ENCODE measurements at places on chromosomes 7 and 10. TPM values are rescaled to one million over a fixed set of nuclear protein-coding genes. Genes with fewer than 3 reads are reported as not detected.

HGF gene
- total RNA-seq, result 12.0 TPM

KCP gene
- 0.88 TPM for total RNA-seq

FAM25G gene
- total RNA-seq, result not detected

RET gene
- 1.1 TPM for total RNA-seq

GPR37 gene
- total RNA-seq, result 0.31 TPM

PIK3CG gene
- 15.6 TPM for total RNA-seq

KCNH2 gene
- total RNA-seq, result 0.56 TPM

TLX1 gene
- not detected for total RNA-seq

PNLIPRP1 gene
- total RNA-seq, result not detected

ITPRID1 gene
- not detected for total RNA-seq

- DNase-seq, result no peak
Observed at GRCh38 chr10:119786117-119786769, 60.4 kb downstream of the INPP5F start.

DNA sequence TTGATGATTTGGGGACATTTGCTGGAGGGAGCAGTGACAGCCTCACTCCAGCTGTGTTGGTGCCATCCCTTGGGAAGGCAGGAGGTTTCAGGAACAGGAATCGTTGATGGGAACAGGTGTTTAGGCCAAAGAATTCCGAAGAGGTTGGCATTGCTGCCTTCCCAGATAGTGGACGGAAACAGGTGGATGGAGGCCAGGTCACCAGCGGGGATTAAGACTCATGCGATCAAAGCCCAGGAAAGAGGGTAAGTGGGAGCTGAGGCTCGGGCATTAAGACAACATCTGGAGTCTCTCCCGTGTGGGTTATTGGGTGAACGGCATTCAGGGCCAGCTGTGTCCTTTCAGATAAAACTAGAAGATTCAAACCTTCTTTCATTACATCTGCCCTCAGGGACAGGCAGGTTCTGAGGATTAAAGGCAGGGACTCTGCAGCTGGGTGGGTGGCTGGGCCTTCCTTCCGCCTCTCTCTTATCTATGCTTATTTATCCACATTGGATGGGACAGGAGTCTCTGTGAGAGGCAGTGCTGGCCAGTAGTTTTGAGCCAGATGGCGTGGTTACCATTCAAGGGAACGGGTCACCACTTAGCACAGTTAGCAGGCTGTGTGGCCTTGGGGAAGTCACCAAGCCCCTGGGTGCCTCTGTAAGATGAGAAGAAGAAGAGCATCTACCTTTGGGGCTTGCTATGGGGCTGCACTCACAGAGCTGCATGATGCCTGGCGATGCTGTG is 67.6 kb downstream of the INSIG1 start:
- DNase-seq, result no peak

DNA sequence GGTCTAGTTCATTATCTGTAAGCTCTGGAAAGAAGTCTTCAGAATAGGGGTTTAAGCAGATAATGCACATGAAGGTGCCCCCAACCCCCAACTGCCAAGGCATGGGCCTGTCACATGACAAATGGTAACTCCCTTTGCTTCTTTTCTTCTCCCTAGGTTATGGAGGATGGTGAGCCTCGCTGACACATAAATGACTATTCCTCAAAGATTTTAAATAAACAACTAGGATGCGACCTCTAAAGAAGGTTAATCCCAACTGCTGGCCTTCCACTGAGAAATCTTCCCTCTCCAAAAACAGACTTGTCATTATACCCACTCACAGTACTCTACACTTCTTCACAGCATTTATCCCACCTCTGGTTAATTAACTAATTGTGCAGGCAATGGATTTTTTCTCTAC is 75.7 kb upstream of the FAM133B start:
- DNase-seq, result no peak

DNA sequence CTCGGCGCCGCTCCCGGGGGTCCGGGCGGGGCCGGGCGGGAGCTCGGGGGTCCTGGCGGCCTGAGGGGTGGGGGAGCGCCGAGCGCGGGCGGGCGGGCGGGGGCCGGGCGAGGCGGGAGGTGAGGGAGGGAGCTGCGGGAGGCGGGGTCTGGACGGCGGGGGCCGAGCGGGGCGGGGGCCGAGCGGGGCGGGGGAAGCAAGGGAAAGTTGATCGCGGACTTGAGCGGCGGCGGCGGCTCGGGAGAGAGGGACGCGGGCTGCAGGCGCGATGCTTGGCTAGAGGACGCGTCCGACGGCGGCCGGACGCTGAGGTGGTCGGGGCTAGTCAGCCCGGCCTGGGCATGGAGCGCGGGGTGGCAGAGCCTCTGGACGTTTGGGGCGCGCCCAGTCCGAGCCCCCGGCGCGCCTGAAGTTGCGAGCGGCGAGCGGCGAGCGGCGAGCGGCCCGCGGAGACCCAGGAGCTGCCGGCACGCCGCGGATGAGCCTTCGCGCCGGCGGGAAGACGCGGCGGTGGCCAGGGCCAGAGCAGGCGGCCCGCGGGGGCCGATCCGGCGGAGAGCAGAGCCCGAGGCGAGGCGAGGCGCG is at the start of gene CDH23:
CDH23 (plus strand) TSS at position 210 of the 585 bp plus-strand sequence. CDS start 42,912 bp downstream, outside the sequence.
- DNase-seq, result no peak

- DNase-seq, result no peak
Observed at GRCh38 chr10:80411267-80411668, 2.9 kb downstream of the PRXL2A start.

DNA sequence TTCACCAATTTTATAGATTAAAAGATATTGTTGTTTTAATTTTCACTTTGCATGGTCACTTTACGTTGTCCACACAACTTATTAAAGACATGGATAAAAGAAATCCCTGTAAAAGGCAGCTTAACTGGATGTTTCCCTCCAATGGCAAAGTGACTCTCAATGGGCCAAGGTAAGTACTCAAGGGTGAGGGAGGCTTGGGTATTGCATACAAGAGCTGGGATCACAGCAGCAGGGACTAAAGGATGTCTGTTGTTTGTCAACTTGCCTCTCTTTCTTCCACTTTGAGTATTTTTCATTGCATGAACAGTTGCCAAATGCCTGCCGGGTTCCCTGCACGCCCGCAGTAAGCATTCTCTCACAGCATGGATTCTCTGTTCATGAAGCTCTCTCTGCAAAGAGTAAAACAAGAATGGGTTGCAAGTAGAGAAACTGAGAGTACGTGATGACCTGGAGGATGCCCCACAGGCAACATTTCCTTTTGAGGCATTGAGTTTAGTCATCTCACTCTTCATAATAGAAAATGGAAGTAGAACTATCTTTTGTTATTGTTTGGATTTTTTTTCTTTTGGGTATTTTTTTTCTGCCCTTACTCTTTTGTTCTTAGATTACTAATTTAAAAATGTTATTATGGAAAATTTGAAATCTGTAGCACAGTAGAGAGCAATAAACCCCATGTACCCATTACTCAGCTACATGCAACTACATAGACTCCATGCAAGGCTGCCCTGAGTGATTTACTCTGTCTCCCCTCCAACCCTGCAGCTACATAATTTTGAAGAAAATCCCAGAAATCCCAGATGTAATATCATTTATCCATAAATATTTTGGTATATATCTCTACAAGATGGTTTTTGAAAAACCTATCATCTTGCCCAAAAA is 26.3 kb downstream of the GPR141 start:
- DNase-seq, result no peak

DNA sequence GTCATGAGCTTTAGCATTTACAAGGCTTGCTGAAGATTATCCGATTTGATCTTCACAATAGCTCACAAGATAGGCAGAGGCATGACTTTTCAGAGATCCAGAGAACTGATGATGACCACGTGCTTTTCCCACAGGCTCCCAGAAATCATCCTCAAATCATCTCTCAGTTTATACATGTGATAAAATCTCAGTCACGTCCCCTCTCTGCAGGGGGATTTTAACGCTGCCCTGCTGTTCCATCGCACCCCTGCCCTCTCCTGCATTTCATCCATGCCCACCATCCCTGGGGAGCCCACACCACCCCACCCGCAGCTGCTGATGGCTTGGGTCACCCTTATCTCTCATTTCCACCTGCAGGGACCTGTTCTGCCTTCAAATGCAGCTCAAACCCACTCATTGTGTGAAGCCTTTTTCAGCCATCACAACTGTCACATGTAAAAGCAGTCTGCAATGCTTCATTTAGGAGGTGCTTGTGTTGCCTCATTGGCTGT is 141.8 kb downstream of the DIP2C start:
- no peak for DNase-seq

GRCh38 chr7:112211348-112211907 is 4.9 kb downstream of the ZNF277 start:
- no peak for DNase-seq

DNA sequence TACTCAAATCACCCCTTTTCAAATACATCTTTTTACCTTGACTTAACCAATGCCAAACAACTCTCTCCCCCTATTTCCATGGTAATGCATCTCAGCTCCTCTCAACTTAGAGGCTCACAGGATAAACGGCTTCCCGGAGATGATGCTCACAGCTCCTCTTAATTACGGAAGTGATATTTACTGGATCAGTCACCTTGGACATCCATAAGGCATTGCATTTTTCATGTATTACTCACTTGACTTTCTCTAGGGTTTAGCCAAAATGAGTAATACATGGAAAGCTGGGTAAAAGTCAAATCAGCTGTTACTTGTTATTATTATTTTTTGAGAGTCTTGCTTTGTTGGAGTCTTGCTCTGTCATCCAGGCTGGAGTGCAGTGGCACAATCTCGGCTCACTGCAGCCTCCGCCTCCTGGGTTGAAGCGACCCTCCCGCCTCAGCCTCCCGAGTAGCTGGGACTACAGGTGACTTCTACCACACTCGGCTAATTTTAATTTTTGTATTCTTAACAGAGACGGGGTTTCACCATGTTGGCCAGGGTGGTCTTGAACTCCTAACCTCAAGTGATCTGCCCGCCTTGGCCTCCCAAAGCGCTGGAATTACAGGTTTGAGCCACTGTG is 73.3 kb upstream of the RHEB start:
- no peak for DNase-seq

GRCh38 chr10:129404091-129404490 is 63.0 kb upstream of the MGMT start:
- DNase-seq, result no peak

DNA sequence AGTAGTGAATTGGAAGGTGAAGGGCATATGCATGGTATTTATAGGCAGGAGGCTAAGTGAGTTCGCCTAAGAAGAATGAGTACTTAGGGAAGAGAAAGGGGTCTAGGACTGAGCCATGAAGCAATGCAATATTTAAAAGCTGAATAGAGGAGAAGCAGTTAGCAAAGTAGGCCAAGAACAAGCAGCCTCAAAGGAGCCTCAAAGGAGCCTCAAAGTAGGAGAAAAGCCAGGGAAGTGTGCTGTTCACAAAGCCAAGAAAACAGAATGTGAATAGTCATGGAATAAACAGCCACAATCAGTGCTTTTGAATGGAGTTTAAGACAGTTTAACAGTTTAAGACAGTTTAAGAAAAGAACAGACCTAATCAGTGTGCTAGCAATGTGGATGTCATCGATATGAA is 762.0 kb downstream of the SORCS1 start:
- no peak for DNase-seq

- DNase-seq, result no peak
Observed at GRCh38 chr10:112222799-112223198, 39.2 kb upstream of the GPAM start.

- DNase-seq, result no peak
Observed at GRCh38 chr10:1577373-1577770, 160.0 kb downstream of the ADARB2 start.

- DNase-seq, result no peak
Observed at GRCh38 chr10:71236286-71236685, 23.9 kb downstream of the UNC5B start.

DNA sequence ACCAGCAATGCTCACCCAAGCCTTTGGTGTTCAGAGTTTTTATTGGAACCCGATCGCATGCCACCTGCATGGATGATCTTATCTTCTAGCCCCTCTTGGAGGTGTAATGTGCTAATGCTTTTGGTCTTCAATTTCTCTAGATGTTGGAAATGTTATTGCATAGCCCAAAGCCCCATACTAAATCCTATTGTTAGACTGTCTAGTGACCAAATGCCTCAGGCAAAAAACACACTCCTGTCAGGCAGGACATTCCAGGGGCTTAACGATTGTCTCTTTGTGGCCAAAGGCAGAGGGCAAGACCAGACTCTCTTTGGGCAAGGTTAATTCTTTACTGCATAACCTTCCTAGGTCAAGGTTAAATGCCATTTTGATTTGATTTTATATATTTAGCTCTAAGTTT is 187.9 kb downstream of the BMPER start:
- DNase-seq, result no peak

- DNase-seq, result no peak
Observed at GRCh38 chr10:71382757-71383156, 14.0 kb upstream of the CDH23 start.

DNA sequence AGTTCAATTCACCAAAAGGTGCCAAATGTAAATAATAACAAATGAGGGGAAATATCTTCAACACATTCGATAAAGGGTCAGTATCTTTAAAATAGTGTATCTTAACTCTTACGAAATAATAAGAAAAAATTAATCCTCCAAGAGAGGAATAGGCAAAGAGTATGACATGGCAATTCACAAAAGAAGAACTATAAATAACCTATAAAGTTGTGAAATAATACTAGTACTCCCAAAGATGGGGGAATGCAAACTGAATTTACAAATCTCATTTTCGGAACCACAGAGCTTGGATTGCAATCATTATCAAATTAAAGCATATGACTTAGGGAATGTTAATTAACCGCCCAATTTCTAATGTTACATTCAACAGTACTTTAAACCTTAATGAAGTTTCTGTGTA is 78.2 kb upstream of the TARP start:
- DNase-seq, result no peak

DNA sequence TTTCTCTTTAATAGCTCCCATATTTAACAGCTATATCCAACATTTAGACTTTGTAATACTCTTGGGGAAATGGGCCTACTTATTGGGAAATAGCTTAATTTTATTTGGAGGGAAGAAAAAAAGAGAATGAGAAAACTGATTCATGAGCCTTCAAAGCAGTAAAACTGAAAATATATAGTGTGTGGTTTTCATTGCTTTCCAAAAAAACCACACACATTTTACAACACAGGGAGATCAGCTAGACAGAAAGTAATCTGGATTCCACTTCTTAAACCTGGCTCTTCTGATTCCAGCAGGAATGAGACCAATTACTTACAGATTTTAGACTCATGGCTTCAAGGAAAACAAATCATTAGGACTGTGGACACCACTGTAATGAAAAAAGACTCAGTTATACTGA is 48.7 kb downstream of the CH25H start:
- no peak for DNase-seq

DNA sequence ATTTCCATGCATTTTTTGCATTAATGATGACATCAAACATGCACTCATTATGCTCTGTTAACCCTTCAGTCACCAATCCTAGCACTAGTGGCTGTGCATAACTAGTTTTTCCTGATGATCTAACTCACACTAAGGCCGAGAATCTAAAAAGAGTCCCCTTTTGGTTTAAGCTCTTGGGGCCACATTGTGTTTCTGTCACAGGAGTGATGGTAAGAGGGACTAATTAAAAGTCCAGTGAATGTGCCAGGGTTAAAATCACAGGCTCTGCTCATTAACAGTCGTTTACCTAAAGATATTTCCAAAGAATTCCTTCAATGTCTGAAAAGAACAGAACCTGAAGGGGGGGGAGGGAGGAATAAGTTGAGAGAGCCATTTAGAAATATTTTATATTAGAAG is 359.0 kb upstream of the ANKRD30A start:
- DNase-seq, result no peak
